Activated naive CD4-positive, alpha-beta T cell treated with anti-CD3 and anti-CD28 coated beads for 36 hours (primary cell): ENCODE measurements at places on chromosomes 6 and 20.

GRCh38 chr20:2946988-2947961 is 74.0 kb downstream of the PTPRA start:
- DNase-seq: no peak

- DNase-seq: no peak
These were observed 21.4 kb upstream of the TENT5A start for GRCh38 chr6:81773887-81774286.

DNA sequence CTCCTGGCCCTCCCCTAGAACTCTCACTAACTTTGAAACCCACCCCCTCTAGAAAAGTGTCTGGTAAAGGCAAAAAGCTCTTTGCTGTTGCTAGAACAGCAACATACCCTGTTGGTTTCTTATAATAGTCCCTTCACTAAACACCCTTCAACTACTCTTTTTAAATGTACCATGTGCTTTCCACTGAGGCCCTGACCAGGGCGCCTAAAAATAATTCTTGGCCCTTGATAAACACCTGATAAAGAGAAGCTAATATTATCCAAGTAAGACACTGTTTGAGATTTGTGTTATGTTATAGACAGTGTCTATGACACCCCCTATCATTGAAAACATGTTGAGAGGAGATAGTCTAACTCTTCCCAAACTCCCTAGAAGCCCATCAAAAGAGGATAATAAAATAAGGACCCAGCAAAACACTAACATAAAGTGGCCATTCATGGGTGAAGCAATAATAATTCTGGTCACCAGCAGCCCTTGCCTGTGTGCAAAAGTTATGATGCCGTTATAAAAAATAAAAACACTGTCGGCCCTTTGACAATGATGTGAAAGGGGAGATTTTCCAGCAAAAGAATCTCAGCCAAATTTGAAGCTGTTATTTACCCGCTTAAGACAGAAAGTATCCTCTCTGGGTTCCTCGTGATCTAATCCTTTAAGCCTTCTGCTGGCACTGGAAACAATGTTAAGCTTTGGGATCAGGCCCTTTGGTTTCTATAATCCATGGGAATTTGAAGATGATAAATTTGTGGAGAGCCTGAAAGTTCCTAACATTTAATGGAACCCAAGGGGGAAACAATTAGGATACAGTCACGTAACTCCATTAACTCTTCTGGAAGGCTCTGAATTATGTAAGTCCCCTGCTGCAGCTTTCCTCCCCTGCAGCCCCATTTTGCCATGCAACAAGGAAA is 122.6 kb upstream of the PLCB4 start:
- no peak for DNase-seq

DNA sequence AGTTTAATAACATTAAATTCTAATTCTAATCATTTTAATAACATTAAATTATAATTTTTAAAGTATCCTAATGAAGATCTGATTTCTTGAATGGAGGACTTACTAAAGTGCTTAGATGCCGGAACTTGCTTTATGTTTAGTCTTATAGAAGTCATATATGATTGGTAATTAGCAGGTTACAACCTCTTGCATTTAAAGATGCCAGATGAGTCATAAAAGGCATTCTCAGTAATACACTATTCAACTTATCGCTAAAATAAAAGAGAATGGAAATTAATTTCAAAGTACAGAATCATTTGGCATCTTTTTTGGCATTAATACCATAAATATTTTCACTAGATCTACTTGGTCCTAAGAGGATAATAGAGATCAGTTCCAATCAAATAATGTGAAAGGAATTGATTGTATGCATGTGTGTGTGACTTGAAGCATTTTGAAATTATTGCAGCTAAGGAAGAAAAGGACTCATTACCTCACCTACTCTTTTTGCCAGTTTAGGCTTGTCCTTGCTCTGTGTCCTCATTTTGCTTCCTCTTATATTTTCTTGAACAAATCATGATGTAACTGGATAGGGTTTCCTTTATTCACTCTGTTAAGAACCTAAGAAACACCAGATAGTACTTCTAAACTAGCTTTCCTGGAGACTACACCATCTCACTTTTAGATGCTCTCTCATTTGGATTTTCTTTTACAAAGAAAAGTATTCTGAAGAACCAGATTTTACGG is 2.7 kb downstream of the COL21A1 start:
- no peak for DNase-seq

- no peak for DNase-seq
These were observed 16.8 kb downstream of the SFT2D1 start for GRCh38 chr6:166325383-166326042.

- no peak for DNase-seq
These were observed 62.9 kb upstream of the ZNF217 start for GRCh38 chr20:53656293-53657202.

DNA sequence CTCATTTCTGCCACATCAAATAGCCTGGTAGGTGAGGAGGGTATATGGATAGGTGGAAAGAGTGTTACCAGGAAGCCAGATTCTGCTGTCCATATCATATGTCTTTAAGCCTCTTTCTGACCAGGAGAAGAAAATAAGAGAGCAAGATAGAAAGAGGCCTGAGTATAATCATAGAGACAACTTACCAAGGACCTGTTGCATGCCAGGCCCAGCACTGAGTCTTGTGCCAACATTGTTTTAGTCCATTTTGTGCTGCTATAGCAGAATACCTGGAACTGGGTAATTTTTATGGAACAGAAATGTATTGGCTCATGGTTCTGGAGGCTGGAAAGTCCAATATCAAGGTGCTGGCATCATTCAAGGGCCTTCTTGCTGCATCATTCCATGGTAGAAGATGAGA is 7.3 kb upstream of the ADA start:
- no peak for DNase-seq

- no peak for DNase-seq
These were observed 68.3 kb upstream of the EXOC2 start for GRCh38 chr6:760982-761955.
